Activated CD8-positive, alpha-beta T cell treated with anti-CD3 and anti-CD28 coated beads for 36 hours (primary cell): ENCODE measurements at places on chromosomes 4 and X.
A peak's percentile ranks its signal among the peaks of the same experiment; 100 is the strongest.

DNA sequence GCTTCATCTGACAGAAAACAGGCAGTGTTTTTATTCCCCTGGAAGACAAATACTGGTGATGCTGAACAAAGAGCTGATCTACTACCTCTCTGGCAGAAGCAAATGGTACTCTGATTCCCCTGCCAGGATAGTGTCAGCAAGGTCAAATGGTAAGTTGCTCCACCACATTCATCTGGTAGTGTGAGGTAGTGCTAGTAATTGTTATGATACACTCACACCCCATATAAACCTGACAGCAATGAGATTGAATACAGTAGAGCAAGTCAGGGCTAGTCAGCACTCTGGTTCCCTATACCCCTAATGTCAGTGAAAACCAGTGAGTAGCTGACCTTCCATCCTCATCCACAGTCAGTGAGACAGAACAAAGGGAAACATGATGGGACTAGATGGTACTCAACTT, 3.4 kb upstream of the SPIN4 start:
- no peak for DNase-seq
- no peaks in the 10 kb centered on the region for H3K36me3 ChIP-seq
- no peaks in the 10 kb centered on the region for H3K27me3 ChIP-seq

DNA sequence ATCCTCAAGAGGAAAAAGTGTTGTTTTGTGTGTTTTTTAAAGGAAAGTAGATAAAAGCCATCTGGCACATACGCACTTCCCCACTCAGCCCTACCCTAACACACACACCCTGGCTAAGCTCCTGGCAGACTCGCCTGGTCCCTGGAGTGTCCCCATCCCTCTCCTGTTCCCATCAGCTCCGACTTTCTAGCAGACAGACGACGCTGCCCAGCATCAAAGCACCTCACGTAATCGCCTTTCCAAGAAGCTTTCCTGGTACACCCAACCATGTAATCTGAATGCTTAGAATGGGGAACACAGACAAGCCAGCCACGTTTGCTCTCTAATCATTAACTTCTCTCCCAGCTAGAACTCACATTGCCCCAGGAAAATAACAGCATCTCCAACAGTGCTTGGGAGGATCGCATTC, 116.2 kb downstream of the AFAP1 start:
- peaks cover 15% of the 10 kb centered on the region for H3K4me1 ChIP-seq
- no peak for DNase-seq
- H3K27me3 ChIP-seq = peaks cover 2% of the 10 kb centered on the region
- no peak overlapping the region for H3K27ac ChIP-seq

DNA sequence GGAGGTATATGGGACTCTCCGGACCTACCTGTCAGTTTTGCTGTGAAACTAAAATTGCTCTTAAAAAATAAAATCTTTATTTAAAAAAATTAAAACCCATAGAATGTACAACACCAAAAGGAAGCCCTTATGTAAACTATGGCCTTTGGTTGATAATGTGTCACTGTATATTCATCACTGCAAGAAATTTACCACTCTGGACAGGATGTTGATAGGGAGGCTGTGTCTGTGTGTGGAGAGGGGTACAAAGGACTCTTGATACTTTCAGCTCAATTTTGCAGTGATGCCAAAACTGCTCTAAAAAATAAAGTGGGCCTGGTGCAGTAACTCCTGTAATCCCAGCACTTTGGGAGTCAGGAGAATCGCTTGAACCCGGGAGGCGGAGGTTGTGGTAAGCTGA, 2.9 kb upstream of the ZMYM3 start:
- H3K36me3 ChIP-seq = no peaks in the 10 kb centered on the region
- H3K27me3 ChIP-seq = no peaks in the 10 kb centered on the region
- no peak overlapping the region for H3K27ac ChIP-seq
- peaks cover 21% of the 10 kb centered on the region for H3K4me1 ChIP-seq
- no peak overlapping the region for H3K4me3 ChIP-seq

DNA sequence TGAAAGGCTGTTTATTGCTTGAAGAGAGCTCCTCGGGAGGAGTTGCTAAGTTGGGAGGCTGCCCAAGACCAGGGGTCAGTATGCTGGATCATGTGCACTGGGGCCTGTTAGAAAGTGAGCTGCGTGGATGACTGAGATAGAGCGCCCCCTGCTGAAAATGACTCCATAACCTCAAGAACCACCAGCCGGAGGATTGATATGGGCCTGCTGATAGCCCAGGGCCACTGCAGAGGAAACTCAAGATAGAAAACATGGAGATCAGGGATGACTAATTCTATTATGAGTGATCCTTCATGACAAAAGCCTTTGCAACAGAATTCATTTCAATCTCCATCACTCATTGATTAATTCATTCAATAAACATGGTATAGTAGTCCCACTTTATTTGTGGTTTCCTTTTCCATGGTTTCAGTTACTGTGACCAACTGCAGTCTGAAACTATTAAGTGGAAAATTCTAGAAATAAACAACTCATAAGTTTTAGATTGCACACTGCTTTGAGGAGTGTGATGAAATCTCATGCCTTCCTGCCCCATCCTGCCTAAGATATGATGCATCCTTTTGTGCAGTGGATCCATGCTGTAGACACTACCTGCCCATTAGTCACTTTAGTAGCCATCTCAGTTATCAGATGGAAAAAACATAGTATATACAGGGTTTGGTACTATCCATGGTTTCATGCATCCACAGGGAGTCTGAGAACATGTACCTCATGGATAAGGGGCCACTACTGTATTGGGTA, 126.7 kb upstream of the MBNL3 start:
- no peak overlapping the region for H3K27ac ChIP-seq
- no peaks in the 10 kb centered on the region for H3K36me3 ChIP-seq
- DNase-seq = peak; percentile 62

- H3K4me1 ChIP-seq = peaks cover 6% of the 10 kb centered on the region
- peak; percentile 47 for DNase-seq
- H3K4me3 ChIP-seq = no peak overlapping the region
Observed at GRCh38 chr4:48315728-48316630, 25.4 kb upstream of the SLAIN2 start.

- no peaks in the 10 kb centered on the region for H3K27me3 ChIP-seq
- no peak overlapping the region for H3K4me3 ChIP-seq
- DNase-seq = no peak
Observed at GRCh38 chr4:189279188-189279587, 661.5 kb upstream of the FRG1 start.

GRCh38 chr4:124641715-124642381, 70.7 kb downstream of the ANKRD50 start:
- H3K4me1 ChIP-seq = no peaks in the 10 kb centered on the region
- DNase-seq = no peak
- H3K36me3 ChIP-seq = no peaks in the 10 kb centered on the region
- no peaks in the 10 kb centered on the region for H3K27me3 ChIP-seq
- H3K27ac ChIP-seq = no peak overlapping the region
- no peak overlapping the region for H3K4me3 ChIP-seq

- peaks cover 34% of the 10 kb centered on the region for H3K36me3 ChIP-seq
- H3K27ac ChIP-seq = no peak overlapping the region
- peaks cover 23% of the 10 kb centered on the region for H3K4me1 ChIP-seq
- no peaks in the 10 kb centered on the region for H3K27me3 ChIP-seq
- DNase-seq = peak; percentile 2
Observed at GRCh38 chrX:51860679-51861078, 32.7 kb upstream of the MAGED1 start.

DNA sequence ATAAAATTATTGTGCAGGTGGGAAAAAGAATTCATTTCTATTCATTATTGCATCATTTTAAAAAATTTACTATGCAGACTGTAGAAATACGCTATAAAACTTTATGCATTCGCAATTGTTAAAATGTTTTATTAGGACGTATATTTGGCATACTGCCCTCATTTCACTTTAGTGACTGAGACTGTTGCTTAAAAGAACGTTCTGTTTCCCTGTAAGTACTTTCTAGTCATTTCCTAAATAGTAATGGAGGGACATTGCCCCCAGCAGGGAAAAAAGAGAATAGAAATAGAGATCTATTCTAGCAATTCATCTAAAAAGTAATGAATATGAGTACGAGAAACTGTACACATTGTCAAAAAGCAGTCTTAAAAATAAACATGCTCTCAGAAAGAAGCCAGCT, 1295.8 kb upstream of the TENM3 start:
- DNase-seq = no peak
- H3K4me3 ChIP-seq = no peak overlapping the region
- no peaks in the 10 kb centered on the region for H3K27me3 ChIP-seq
- H3K36me3 ChIP-seq = no peaks in the 10 kb centered on the region
- H3K4me1 ChIP-seq = no peaks in the 10 kb centered on the region

DNA sequence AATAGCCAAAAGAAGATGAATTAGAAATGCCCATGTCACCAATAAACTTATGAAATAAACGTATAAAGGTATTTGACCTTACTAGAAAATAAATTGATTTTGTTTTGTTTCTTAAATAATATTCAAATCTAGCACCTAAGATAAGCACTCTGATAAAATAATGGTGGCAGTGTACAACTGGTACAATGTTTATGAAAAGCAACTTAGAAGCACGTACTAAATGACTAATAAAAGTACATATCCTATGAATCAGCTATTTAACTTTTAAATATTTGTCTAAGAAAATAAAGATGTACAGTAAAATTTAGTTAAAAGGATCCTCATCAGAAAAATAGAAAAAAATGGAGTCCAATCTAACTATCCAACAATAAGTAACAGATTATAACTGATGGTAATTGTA, 6.7 kb downstream of the MANBA start:
- DNase-seq = no peak
- no peak overlapping the region for H3K4me3 ChIP-seq
- peaks cover 15% of the 10 kb centered on the region for H3K36me3 ChIP-seq
- H3K4me1 ChIP-seq = peaks cover 14% of the 10 kb centered on the region
- H3K27ac ChIP-seq = no peak overlapping the region

DNA sequence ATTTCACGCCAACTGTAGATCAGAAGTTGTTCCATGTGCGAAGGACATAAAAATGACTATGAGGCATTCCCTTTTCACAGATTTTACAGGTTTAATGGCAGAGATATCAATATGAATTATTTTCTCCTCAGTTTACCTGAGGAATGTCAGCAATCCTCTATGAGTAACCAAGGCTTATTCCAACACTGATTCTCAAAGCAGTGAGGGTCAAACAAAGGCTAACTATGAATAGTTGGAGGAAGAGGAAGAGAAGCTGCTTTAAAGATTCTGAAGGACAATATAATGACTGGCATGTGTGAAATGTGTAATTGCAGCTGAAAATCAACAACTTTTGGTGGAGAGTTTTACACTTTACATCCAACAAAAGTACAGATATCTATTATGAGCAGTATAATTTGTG, 29.1 kb downstream of the NAF1 start:
- no peak overlapping the region for H3K27ac ChIP-seq
- no peak for DNase-seq
- H3K4me3 ChIP-seq = no peak overlapping the region
- H3K4me1 ChIP-seq = no peaks in the 10 kb centered on the region
- H3K36me3 ChIP-seq = peaks cover 14% of the 10 kb centered on the region

- H3K4me1 ChIP-seq = no peaks in the 10 kb centered on the region
- no peak overlapping the region for H3K27ac ChIP-seq
- peaks cover 1% of the 10 kb centered on the region for H3K27me3 ChIP-seq
- no peak overlapping the region for H3K4me3 ChIP-seq
- H3K36me3 ChIP-seq = no peaks in the 10 kb centered on the region
- no peak for DNase-seq
Observed at GRCh38 chrX:69238887-69239231, 73.6 kb upstream of the PJA1 start.

DNA sequence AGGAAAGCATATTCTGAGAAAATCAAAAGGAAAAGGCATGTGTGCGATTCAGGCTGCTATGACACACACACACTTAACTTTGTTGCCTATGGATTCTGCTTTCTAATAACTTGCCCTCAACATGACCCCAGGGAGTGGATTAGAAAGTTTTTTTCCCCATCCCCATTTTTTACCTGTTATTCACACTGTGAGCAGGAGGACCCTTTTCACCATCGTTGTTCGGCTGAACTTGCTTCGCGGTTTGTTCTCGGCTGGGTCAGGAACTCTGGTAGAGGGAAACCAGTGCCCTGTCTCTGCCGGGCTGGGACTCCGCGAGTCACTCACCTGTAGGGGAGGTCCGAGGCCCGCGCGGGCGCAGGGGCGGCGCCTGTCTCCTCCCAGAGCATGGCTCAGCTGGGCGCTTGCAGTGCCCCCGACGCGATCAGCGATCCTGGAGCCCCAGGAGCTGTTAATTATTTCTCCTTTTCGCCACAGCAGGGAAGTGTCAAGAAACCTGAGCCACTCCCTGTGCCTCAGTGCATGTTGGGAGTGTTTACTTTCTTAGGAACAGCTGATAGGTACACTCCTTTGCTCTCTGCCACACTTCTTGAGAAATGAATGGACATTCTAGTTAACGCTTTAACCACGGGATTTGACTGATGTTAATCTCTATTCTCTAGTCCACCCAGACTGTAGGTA, at the start of gene RASSF6:
TSS of gene RASSF6 (minus strand) at position 322 of the 678 bp plus-strand sequence. CDS start 8,641 bp downstream, outside the sequence.
- H3K4me1 ChIP-seq = peaks cover 8% of the 10 kb centered on the region
- H3K27ac ChIP-seq = no peak within 1 kb of the TSS
- no peaks in the 10 kb centered on the region for H3K36me3 ChIP-seq
- H3K4me3 ChIP-seq = peak within 1 kb of the TSS; percentile 40
- DNase-seq = peak; percentile 20

DNA sequence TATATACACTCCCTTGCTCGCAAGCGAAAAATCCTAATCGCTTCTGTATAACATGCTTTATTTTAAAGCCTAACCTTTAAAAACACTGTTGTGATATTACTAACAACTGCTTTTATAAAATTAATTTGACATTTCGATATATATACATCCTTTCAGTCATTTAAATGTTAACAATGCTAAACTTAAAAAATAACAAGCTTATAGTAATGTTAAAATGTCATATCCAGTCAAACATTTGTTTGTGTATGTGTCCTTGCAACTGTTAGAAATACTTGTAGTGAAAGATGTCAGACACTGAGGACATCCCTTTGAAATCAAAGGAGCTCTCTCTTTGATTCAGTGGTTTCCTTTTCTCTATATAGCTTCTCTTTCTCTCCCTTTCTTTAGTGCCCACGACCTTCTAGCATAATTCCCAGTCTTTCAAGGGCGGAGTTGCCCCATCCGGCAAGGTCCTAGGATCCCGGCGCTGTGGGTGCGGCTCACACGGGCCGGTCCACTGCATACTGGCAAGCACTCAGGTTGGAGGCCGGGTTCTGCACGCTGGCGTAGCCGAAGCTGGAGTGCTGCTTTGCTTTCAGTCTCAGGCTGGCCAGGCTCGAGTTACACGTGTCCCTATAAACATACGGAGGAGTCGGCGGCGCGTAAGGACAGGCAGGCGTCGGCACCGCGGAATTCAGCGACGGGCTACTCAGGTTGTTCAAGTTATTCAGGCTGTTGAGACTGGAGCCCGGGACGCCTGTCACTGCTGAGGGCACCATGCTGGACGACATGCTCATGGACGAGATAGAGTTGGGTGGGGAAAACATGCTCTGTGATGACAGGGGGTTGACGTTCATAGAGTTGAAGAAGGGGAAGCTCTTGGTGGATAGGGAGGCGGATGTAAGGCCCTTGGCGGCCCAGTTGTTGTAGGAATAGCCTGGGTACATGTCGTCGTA, 5.0 kb downstream of the PITX2 start:
- no peak overlapping the region for H3K27ac ChIP-seq
- H3K27me3 ChIP-seq = peaks cover 87% of the 10 kb centered on the region
- no peak for DNase-seq

DNA sequence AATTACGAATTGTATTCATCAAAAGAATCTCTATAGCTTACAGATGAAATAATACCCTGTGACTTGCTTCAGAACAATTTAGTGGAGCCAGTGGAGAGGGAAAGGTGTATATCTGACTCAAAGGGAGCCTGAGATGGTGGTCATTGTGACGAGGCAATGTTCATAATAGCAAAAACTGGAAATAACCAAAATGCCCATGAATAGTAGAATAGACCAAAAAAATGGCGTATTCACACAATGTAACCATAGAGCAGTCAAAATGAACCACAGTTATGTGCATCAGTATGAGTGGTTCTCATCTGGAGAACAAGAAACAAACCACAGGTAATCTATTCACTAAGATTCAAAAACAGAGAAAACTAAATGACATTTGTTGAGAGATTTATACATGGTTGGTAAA, 125.3 kb upstream of the CLNK start:
- H3K36me3 ChIP-seq = no peaks in the 10 kb centered on the region
- H3K27ac ChIP-seq = no peak overlapping the region
- DNase-seq = no peak
